ENCODE measurements at places on chromosomes 1 and 21.

GRCh38 chr1:67214420-67215174 lies 48.3 kb downstream of the IL23R start:
- no peak for DNase-seq

DNA sequence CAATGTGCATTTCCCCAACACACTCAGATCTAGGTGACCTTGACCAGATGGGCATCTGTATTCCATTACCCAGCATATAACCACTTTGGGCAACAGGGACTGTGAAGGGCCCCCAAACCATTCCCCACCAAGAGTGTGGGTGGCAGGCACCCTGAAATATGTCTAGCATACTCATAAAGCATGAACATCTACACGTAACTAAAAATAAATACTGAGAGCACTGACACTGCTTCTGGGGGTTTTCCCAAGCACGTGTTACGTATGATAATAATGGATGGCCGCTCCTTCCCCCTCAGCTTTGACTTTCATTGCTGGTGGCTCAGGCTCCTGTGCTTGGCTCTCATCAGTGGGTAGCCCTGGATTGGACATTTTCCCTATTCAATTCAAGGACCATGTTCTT lies 39.1 kb downstream of the IGSF3 start:
- no peak for DNase-seq

DNA sequence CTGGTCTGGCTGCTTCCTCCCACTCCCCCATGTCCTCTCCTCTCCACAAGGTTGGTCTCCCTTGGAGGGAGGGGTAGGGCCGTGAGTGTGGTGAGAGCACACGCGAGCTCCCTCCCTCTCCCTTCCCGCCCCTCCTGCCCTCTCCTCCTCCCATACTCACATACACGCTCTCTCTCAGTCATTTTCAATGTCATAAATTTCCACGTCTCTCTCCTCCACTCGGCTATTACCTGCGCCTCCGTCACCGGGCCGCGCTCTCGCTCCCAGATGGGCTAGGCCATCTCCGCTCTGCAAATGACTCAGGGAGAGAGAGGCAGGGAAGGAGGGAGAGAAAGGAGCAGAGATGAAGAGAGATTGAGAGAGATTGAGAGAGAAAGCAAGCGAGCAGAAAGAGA lies 36.7 kb upstream of the DMBX1 start:
- no peak for DNase-seq

DNA sequence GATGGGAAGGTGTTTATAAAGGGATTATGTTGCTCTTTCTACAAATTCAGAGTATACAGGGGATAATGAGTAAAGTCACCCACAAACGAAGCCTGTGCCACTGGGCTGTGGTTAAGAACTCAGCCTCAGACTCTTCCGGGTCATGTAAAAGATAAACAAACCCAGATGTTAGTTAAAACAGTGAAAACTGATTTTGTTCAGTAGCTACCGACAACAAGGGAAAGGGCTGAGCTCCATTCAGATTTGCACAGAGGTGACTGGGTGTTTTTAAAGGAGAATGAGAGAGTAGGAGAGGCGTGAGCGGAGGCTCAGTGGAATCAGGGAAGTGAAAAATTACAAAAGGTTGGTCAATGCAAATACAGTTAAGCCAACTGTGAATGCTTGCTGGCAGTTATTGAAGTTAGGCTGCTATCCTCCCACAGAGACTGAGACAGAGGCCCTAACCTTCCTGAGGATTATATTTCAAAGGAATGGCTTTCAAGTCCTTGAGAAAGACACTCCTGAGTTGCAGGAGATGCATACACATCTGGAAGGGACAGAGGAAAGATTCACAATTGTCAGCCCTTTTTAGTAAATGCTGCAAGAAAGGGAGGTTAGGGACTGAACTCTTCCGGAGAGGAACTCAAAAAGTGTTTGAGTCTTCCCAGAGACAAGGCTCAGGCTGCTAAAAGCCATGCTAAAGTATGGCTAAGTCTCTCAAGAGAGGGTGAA lies 29.9 kb upstream of the SAMD13 start:
- no peak for DNase-seq

DNA sequence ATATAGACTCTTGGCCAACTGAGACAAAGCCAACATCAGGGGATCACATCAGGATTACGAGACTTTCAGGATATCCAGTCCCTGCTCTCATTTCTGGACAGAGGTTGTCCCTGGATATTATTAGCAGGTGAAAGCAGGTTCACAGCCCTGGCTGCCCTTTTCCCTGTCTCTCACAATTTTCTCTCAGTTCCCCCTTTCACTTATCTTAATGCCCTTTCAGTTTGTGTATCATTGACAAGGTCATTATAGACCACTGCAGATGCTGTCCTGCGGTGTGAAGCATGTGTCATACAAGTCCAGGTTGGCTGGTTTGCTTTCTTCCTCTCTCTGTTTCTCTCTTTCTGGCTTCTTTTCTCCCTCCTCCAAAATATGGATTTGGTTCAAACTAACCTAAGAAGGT lies 2.1 kb upstream of the KLHDC9 start:
- DNase-seq: no peak

GRCh38 chr1:19869929-19870328 lies 12.3 kb upstream of the OTUD3 start:
- no peak for DNase-seq

DNA sequence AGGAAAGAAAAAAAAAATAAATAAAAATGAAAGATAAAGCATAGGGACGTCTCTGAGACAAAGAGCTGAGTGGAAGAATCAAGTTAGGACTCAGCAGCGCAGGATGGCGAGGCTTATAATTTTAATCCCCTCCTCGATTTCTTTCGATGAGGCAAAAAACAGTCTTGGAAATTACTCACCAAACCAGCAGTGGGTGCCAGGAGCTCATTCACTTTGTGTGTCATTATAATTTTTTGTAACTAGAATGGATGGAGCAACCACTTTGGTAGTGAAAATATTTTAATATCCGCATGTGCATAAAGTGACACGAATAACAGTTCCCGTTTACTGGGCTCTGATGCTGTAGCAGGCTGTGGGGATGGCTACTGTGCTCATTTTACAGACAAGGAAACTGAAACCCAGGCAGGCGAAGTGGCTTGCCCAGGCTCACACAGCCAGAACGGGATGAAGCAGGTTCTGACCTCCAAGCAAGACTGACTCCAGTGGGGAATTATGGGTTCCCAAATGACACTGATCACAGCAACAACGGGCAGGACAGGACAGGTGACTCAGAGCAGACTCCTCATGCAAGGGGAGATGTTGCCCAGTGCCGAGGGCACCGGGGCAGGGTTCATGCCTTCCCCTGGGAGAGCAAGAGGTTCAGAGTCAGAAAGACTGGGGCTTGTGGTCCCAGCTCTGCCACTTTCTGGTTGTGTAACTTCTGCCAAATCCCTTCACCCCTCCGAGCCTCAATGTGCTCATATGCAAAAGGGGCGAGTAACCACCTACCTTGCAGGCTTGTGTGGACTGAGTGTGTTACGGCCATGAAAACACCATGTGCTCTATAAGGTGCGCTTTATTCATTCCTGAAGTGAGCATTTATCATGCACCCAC lies 63.6 kb downstream of the RUNX3 start:
- no peak for DNase-seq

DNA sequence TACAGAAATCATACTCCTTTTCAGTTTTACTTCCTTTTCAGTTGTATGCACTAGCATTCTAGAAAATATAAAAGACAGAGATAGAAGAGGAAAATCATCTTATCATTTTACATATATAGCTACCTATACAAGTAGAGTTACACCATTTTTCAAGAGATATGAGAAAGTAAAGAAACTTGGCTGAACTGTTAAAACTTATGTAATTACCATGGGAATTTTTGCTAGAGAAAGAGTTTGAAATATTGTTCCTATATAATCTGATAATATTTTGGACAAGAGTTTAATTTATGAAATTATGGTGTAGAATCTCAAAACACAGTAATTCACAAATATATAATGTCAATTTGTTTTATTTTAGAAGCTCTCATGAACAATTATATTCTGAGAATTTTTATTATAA lies 180.8 kb downstream of the PLPPR4 start:
- no peak for DNase-seq

DNA sequence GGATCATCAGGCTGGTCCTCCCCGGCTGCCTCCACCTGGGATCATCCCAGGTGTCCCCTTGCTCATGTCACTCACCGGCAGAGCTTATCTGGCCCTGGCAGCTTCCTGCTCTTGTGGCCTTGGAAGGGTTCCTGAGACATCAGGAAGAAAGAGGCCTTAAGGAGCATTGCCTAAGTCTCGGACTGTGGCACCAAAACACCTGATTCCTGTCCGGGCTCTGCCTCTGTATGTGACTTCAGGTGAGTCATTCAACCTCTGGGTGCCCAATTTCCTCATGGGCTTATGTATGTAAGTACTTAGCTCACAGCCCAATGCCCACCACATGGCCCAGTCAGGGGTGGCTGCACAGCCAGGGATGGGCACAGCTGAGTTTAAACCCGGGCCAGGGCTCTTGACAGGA lies 255.9 kb upstream of the VAMP3 start:
- no peak for DNase-seq

DNA sequence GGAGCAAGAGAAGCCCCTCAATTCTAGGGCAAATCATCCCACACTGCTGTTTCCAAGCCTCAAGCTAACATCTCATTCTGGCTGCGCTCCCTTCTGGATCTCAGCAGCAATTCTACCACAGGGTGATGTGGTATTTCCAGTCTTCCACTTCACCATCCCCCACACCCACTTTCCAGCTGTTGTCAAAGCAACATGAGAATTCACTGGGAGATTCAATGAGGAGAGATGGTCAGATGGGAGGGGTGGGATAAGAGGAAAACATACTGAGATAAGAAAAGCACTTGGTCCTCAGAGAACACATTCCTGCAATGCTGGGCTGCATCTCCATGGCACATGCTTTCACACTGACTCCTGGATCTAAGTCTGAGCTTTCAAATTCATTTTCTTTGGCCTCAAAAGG lies 47.3 kb upstream of the LRRC52 start:
- no peak for DNase-seq

Data from activated gamma-delta T cell (primary cell).